Esophagus mucosa (tissue), 1 donor: ENCODE measurements at places on chromosomes 2 and 18.
A peak's percentile ranks its signal among the peaks of the same experiment; 100 is the strongest.

- peak; percentile 77 for ATAC-seq
These were observed 95.5 kb downstream of the DYSF start for GRCh38 chr2:71548646-71549425.

GRCh38 chr2:1750933-1751766, 6.8 kb upstream of the PXDN start:
- ATAC-seq, result peak; percentile 76

DNA sequence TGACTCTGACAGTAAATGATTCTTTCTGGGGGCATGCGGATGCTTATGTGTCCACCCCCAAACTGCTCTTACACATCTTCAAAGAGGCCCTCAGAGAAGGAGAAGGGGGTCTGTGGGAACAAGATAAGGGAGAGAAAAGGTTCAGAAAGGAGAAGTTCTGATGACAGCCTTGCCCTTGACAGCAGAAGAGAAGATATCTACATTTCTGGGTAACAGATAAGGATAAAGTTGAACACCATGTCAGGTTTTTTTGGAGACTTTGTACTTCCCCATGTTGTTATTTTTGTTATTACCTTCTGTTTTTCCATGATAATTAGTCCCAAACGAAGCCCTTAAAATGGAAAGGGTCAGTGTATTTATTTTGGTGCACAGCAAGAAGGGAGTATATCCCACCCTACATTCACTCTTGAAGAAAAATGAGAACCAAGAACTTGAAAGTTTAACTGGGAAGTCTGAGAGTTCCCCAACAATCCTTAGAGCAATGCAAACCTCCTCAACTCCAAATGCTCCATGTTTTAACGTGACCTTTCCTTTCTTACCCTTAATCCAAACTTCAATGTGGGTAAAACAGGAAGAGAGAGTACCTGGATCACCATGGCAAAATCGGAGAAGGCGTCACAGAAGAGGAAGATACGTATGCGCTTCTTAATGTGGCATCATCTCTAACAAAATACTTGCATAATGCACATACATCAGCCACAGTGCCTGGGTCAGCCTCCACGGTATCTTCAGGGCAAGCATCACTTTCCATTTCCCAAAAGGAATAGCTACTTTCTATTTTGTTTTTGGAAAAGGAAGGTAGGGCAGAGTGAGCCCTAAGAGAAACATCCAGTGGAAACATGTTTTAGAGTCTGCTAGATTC, 264.6 kb upstream of the STON1 start:
- ATAC-seq, result no peak

DNA sequence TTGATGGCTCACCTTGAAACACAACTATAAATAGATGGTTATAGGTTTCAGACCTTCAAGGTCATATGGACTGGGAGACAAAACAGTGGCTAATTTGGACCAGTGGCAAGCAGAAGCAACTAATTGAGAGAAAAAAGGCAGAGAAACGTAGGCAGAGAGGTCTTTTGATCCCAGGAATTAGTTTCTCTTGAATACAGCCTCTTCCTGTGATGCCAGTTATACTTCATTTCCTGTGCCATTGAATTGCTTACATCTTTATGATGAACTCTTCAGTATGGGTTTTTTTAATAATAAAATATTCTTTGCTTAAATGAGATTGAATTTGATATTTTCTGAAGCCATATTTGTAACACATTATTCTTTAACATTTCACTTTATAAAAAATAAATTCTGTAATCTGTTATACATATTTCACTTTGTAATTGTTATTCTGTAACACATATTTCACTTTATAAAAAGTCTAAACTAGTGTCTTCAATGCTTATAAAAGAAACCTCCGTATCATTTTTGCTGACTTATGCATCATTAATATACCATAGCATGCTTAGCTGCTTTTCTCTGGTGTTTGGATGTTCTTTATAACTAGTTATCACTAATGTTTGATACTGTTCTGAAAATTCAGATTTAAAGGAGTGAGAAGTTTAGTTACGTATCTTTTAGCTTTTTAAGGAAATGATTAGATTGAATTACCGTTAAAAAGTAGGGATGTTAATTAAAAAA, 8.9 kb downstream of the VAPA start:
- ATAC-seq, result no peak
